ENCODE measurements at places on chromosomes 4 and X.

- no peak for DNase-seq
Observed at GRCh38 chr4:65656008-65656407, 14.3 kb downstream of the EPHA5 start.

GRCh38 chr4:57911203-57911602 is 801.0 kb upstream of the IGFBP7 start:
- DNase-seq, result no peak

DNA sequence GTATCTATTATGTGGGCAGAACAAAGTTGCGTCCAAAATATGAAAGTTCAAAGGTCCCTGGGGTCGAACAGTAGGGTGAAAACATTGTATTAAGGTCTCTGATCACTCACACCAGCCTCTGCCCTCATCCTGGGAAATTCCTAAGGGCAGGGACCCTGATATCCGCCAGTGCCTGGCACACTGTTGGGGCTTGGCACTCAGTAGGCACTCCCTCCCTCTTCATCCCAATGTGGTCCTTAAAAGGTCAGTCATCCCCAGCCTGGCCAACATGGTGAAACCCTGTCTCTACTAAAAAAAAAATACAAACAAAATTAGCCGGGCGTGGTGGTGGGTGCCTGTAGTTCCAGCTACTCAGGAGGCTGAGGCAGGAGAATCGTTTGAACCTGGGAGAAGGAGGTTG is 6.3 kb downstream of the NDUFB11 start:
- no peak for DNase-seq

DNA sequence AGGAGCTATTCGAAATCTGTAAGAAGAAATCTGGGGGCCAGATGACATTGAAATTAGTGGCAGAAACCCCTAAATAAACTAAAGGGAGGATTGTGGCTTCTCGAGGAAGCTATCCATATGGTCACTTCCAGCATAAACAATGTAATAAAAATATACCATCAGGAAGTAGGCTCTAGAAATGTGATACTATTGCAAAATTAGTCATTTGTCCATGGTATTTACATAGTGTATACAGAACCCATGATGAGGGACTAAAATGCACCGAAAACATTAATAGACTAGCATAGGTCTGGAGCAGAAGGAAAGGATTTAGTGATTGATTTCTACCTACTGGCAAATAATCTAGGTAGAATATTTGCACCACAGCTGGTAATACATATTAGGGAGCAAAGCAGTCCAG is 1344.0 kb downstream of the FSTL5 start:
- DNase-seq, result no peak

DNA sequence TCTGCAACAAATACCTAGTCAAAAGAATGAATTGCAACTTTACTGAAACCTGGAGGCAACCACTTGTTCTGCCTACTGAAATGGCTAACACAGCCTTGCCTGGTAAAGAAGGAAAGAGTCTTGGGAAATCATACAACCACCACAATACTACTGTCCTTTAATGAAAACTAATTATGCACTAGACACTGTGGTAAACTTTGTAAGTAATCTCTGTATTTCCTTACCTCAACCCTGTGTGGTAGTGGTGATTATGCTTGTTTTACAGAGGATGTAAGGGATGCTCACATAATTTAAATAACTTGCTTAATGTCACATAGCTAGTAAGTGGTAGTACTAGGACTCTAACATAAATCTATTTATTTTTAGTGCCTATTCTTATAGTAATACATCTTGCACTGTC is 44.7 kb downstream of the TMEM156 start:
- no peak for DNase-seq

- no peak for DNase-seq
Observed at GRCh38 chr4:57764856-57765255, 654.7 kb upstream of the IGFBP7 start.

DNA sequence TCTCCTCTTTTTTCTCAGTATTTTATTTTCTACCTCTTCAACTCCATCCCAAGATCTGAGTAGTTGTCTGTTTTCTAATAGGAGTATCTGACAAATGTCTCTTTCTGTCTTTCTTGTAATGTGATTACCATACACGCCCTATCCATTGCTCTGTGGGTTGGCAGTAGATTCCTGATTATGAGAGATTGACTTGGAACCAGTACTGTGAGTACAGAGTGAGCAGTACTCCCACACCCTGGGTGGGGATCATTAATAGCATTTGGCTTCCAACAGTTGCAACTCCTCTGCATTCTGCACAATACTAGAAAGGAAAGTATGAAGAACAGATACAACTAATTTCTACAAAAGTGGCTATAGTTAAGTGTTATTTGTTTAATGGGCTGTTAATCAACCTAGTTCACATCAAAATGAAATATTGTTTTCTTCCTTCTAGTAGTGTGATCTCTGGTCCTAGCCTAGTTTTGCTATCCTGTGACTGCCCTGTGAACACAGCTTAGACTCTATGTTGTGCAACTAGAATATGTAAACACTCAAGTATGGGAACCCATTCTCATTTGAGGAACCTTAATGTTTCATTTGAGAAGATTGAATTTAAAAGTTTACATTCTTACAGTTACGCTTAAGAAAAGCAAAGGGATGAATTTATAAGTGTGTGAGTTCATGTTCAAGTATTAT is 112.9 kb downstream of the PTPN13 start:
- no peak for DNase-seq

DNA sequence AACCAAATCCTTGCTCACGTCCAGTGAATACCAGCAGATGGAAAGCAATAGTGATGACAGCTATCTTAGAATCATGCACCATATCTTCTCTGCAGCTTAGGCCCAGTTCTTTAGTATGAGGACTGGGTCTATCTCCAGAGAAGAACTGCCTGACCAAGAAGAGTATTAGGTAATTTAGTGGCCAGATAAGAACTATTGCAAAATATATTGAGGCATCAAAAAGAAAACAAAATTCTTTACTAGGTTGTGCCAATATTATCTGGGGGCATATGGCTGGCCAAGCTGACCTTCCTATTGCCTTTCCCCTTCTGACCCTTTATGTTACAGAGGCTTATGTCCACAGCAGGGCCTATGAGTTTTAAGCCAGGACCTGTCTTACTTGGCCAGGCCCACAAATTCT is 91.2 kb downstream of the RLIM start:
- no peak for DNase-seq

DNA sequence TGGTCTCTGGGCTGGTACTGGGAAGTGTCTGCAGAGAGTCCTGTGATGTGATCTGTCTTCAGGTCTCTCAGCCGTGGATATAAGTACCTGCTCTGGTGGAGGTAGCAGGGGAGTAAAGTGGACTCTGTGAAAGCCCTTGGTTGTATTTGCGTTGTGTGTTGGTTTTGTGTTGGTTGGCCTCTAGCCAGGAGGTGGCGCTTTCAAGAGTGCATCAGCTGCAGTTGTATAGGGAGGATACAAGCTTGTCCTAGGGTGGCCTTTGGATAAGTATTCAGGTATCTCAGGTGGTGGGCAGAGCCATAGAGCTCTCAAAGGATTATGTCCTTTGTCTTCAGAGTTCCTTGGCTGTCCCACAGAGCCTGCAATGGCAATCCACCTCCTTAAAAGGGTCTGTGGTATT is 111.6 kb downstream of the MAGEB17 start:
- peak; percentile 12 for DNase-seq

GRCh38 chr4:173930329-173930967 is 353.0 kb downstream of the FBXO8 start:
- peak; percentile 27 for DNase-seq

Measured in NCI-H774 (cell line).